ENCODE measurements at places on chromosomes 16 and 17.

DNA sequence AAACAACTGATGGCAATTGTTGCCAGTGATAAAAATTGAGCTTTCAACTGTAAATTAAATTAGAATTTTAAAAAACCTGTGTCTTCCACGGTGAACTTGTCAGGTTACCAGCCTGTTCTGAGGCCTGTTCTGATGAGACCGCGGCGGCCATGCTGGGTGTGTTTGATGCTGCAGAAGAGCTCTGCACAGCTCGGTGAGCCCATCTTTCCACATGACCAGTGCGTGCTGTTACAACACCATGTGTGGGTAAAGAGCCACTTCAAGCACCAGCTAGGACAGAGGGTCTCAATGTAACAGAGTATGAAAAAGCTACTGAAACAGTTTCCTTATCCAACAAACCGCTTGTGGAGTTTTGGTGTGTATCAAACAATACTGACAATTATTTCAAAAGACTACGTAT is 48.5 kb downstream of the RPTOR start:
- no peak for DNase-seq

DNA sequence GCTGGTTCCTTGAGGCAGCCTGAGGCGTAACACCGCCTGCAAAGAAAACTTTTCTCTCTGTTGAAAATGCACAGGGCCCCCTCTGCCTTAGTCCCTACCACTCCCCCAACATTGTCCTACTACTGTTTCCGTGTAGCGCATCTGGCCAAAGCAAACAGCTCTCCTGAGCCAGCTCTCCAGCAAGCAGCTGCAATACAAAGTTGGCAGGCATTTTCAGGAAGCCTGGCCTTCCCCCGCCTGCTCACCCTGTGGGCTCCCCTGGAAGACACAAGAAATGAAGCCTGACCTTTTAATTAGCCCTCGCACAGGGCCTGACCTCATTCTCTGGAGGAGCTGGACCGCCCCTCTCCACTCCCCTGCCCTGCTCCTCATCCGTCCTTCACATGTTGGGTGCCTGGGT is 66.7 kb downstream of the SOX9 start:
- DNase-seq: peak; percentile 83

DNA sequence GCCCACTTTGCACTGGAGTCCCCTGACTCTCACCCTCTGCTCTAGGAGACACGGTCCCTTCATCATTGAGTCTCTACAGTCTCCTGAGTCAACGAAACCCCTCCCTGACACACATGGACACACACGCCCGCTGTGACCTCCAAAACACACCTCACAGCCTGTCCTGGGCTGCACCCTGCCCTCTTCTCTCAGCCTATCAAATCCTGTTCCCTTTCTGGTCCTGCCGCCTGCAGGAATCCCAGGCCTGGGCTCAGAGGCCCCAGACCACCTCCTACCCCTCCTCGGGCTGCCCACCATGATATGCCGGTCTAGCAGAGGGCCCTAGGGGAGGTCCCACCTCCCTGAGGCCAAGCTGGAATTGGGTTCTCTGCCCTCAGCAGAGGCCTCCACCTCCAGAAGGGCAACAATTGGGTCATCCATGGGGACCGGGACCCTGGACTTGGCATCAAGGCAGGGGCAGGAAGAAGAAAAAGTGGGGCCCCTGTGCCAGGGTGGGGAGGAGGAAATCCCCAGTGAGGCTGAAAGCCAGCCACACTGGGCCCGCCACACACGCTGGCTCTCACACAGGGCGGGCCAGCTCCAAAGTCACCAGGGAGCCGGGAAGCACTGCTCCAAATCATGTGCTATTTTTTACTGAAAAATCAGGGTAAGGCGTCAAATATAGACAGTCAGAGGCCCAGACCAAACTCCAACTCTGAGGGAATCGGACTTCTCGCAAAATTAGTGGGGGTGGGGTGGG is 3.4 kb downstream of the PPP1R9B start:
- DNase-seq: no peak

GRCh38 chr17:42704837-42705494 is 22.6 kb downstream of the CNTNAP1 start:
- no peak for DNase-seq

GRCh38 chr17:2075336-2076086 is 20.6 kb downstream of the HIC1 start:
- peak; percentile 80 for DNase-seq

- DNase-seq: peak; percentile 28
Measured at GRCh38 chr17:29587591-29587990, 1.9 kb downstream of the GIT1 start.

DNA sequence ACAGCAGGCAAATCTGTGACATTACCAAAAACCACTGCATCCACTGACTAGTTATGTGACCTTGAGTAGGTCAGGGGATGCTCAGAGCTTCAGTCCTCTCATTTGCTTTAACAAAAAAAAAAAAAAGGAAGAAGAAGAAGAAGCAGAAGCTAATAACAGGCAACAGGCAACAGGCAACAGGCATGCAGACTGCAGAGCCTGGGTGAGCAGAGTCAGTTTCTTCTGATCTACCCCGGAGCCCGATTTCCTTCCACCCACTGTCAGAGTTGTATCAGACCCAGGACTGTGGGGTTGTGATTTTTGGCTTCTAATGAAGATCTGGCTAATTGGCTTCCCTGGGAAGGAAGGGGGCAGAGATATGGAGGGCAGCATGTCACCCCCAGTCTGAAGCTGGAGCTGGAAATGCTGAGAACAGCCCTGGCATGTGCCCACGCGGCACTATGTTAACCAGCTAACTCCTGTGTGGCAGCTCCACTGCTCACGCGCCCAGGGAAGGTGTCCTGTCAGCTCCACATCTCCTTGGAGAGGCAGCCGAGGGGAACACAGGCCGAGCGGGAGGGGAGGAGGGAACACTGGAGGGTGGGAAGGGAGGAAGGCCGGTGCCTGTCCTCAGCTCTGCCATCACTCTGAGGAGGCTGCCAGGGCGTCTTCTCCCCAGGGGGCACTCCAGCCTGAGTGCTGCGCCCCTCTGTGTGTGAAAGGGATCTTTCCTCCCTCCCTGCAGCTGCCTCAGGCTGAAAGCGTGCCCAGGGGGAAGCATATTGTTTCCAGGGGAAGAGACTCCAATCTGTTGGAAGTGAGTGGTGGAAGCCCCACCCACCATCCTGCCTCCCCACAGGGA is 17.6 kb downstream of the SRCIN1 start:
- DNase-seq: no peak

GRCh38 chr16:53142823-53143568 is 88.2 kb downstream of the CHD9 start:
- no peak for DNase-seq

- DNase-seq: no peak
Measured at GRCh38 chr16:74626741-74627416, 20.0 kb upstream of the GLG1 start.

DNA sequence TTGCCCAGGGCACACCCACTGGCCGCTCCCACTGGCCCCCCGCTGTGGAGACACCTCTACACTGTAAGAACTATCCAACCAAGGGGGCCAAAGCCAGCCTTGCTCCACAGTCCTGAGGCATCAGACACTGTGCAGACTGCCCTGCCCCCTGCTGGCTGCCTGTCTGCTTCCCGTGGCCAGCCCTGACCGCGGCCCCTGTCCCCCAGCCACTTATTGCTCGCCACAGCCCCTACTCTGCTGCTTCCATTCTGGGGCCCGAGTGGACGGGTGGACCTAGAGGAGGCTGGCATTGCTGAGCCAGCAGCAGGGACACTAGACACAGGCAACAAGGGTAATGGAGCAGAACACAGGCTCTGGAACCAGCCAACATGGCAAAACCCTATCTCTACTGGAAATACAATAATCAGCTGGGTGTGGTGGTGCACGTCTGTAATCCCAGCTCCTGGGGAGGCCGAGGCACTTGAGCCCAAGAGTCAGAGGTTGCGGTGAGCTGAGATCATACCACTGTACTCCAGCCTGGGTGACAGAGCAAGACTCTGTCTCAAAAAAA is 19.7 kb upstream of the LRRC37A3 start:
- peak; percentile 80 for DNase-seq

DNA sequence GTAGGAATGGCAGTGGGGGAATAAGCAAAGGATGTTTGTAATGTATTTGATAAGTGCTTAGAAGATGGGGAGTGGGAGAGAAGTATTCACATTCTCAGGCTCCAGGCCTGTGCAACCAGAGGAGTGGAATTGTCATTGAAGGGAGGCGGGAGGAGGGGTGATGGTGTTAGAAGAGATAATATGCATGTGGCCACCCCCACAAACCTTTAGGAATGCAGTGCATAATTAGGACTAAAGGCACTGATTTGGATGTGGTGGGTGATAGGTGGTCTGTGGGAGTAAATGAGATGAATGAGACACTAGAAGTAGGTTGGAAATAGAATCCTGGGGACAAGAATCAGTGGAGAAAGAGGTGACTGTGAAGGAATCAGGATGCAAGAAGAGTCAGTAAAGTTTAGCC is 27.1 kb downstream of the UTP18 start:
- no peak for DNase-seq

- no peak for DNase-seq
Measured at GRCh38 chr17:69030169-69030568, 30.6 kb downstream of the ABCA9 start.

GRCh38 chr17:75983501-75984181 is 4.6 kb downstream of the TEN1 start:
- DNase-seq: no peak

GRCh38 chr16:23871924-23872323 is 36.1 kb downstream of the PRKCB start:
- no peak for DNase-seq

GRCh38 chr17:76014100-76014924 is 12.8 kb downstream of the EVPL start:
- peak; percentile 67 for DNase-seq

DNA sequence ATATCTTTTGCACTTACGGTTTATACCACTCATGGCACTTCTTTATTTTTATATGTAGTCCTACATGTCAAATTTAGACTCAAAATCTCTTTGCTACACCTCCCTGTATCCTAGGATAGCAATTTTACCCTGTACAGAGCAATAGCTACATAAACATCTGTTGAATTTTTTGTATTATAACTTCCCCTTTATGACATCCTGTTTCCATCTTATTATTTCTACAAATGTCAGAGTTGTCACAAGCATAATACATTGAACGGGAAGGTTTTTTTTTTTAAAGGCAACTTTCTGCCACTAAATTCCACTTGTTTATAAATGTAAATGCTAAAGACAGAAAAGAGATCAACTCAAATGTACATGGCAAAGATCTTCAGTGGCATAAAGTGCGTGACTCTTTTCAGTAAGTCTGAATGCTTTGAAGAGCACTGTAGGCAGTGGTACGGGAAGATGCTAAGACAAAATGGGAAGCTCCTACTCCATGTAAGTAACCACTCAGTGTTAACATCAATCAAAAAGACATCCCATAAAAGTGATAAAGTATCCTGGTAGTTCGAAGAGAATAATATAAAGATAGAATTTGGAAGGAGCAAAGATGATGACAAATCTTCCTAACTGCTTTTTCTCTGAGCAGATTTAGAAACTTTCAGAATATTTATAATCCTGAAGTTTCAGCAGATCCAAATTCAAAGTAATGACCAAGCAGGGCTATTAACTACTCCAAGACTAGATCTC is 26.8 kb downstream of the GNA13 start:
- no peak for DNase-seq

DNA sequence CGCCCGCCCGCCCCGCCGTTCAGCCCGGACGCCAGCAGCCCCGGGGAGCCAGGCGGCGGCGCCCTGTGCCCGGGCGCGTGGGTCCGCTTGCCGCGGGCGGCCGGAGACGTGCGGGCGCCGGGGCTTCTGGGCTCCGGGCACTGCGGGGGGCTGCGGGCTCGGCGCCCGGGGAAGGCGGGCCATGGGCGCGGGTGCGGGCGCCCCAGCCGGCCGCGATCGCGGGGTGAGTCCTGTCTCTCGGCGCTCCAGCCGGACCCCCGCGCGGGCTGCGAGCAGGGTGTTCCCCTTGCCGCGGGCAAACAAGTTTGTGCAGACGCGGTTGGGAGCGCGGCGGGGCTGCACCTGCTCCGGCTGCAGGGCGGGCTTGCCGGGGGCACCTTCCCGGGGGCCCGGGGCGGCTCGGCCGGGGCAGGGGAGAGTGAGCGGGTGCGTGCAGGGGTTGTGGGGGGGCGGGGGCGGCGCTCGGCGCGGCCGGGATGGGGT is 292 bp downstream of the WSCD1 start:
- no peak for DNase-seq

GRCh38 chr17:65143889-65144604 is 6.9 kb downstream of the RGS9 start:
- no peak for DNase-seq

DNA sequence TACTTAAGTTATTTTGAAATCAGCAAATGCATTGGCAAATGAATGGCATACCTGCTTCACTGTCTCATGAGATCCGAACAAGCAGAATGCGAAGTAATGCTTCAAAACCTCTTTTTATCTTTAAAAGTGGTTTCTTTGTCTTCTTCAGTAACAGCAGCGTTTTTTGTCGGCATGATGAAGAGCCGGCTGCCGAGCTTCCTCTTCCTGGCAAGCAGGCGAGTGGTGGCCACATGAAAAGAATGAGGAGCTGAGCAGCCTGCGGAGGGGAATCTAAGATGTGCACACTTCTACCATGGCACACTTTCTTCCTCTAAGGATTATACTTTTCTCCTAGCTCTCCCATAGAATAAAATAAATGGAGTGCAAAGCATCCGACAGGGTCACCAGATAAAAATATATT is 42.4 kb upstream of the AKTIP start:
- DNase-seq: no peak

GRCh38 chr16:85057948-85058347 is 30.4 kb downstream of the KIAA0513 start:
- peak; percentile 41 for DNase-seq

- DNase-seq: peak; percentile 72
Measured at GRCh38 chr17:17737961-17738894, 57.0 kb downstream of the RAI1 start.

DNA sequence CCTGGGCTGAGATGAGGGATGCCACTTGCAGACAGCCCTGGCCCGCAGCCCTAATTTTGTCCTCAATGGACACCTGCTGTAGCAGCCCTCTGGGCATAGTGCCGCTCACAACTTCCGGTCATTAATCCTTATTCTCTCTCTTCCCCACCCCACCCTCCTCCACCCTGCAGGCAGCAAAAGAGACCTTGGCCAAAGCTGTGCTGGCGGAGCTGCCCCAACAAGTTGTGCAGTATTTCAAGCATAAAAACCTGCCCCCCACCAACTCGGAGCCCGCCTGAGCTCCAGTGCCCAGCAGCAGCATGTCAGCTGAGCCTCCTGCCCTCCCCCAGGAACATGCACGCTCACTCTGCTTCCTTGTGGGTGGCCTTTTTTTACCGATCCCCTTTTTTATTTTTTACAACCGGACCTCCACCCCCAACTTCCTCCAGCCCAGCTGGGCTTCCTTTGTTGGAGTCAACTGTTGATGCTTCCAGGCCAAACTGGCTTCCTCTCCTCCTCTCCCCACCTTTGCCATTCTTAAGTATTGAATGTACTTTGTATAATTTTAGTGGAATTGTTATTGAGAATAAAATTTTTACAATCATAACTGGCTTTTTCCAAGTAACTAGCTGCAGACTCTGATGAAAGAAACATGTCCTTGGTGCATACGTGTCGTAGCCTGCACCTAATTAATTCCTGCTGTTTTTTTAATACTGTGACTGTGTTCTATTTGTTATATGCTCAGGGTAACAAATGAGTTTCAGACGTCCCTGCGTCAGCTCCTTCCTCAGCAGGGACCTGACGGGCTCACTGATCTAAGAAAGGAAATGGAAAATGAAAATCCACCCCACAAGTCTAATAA is 38.2 kb downstream of the PSME3IP1 start:
- DNase-seq: no peak

- peak; percentile 38 for DNase-seq
Measured at GRCh38 chr16:81798311-81799137, 19.4 kb downstream of the PLCG2 start.

- DNase-seq: peak; percentile 32
Measured at GRCh38 chr17:78438694-78439325, 60.4 kb downstream of the PGS1 start.
